ENCODE measurements at places on chromosomes 6 and 20.

- no peak for DNase-seq
Observed at GRCh38 chr6:148235446-148235845, 107.2 kb upstream of the SASH1 start.

GRCh38 chr6:169920359-169921020 lies 169.1 kb downstream of the ERMARD start:
- no peak for DNase-seq

GRCh38 chr6:21413428-21413827 lies 180.1 kb upstream of the SOX4 start:
- DNase-seq: no peak

- no peak for DNase-seq
Observed at GRCh38 chr6:160927416-160927815, 64.2 kb upstream of the MAP3K4 start.

DNA sequence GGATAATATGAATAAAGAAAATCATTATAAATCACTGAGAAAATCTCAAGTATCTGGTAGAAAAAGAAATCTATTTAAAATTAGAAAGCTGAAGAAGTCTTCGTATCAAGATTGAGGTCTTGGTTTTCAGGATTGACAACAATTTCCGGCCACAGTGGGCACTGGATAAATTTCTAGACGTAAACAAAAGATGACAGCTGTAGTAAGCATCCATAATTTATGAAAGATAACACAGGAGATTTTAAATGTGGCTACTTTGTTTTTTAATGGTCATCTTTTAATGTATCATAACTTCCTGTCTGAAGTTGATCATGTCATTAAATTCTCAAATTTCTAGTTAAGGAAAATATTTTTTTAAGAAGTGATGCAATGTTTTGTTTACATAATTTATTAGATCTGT lies 444.2 kb downstream of the HTR1B start:
- no peak for DNase-seq

DNA sequence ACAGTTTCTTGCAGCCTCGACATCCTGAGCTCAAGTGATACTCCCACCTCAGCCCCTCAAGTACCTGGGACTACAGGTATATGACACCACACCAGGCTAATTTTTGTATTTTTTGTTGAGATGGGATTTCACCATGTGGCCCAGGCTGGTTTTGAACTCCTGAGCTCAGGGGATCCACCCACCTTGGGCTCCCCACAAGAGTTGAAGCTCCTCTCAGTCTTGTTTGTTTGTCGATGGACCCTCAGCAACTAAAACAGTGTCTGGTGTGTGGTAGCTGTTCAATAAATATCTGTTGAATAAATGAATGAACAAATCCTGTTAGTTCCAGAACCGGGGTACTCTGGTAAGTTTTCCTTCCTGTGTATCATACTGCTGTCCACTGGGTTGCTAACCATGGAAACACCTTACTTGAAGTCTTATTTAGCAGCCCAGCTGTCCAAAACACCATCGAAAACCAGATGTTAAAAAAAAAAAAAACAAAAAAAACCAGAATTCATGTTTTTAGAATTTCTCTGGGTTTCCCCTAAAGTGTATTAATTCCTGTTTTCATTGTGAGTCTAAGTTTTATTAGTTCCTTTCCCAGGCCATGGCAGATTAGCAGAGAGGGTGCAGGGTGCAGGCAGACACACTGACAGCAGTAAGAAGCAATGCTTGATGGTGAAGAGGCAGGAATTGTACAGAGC lies 7.8 kb upstream of the EZR start:
- DNase-seq: no peak

DNA sequence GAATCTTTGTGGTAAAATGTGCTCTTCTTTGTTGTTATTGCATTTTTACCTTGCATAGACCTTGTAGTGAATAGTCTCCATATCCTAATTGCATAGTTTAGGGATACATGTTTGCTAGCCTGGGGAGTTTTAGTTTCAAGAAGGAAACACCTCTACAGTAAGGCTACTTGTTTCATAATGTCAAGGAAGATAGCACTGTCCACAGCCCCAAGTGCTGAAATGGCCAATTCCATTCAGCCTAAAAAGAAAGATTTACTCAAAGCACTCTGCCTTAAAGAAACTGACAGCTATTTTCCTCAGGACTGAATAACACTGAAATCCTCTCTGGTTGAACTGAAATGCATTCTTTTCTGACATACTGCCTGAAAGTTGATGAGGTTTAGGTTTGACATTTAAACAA lies 2.6 kb downstream of the HCRTR2 start:
- no peak for DNase-seq

DNA sequence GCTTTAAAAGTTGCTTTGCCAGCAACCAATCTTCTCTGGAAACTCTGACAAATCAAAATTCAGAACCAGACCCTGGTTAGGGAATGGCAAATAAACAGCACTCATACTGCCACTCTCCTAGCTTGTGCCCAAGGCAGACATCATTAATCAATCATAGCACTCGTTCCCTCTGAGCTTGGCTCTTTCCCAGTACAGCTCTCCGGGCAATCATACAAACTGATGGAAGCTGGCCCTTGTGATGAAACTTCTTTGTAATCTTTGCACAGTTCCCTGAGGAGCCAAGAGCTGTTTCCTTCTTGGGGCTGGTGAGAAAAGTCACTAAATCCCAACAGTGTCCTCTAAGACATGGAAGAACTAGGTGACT lies 34.7 kb downstream of the KIAA1755 start:
- no peak for DNase-seq

GRCh38 chr6:5726976-5727718 lies 279.6 kb downstream of the NRN1 start:
- DNase-seq: no peak

DNA sequence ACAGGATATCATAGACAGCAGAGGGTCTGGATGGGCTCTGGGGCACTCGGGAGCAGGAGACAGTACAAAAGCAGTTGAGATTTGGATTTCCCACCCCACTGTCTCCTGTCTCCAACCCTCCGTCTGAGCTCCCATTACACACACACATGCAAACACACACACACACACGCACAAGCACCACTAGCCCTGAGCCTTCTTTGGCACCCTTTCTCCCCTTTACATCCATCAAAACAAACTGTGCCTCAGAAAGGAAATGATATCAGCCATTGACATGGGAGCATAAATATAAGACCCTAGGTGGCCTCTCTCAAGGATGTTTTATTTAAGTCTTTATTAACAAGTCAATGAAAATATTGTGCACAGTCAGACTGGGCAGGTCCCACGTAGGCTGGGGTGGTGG lies 17.5 kb downstream of the TTBK1 start:
- no peak for DNase-seq

DNA sequence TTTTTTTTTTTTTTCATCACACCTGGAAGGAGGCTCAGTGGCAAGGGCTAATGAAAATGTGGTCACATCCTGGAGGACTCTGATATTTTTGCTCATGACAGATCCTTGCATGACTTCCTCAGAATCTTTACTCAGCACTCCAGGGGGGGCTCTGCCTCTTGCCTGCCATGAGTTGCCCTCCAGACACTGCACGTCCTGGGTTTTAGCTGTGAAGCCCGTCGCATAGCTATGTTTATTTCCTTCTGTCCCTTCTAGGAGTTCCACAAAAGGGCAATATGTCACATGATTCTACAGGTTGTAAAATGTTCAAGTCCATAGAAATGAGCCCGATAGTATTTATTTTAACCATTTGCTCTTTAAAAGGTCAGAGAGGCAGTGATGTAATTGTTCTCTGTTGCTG lies 18.2 kb downstream of the MAS1 start:
- DNase-seq: no peak

DNA sequence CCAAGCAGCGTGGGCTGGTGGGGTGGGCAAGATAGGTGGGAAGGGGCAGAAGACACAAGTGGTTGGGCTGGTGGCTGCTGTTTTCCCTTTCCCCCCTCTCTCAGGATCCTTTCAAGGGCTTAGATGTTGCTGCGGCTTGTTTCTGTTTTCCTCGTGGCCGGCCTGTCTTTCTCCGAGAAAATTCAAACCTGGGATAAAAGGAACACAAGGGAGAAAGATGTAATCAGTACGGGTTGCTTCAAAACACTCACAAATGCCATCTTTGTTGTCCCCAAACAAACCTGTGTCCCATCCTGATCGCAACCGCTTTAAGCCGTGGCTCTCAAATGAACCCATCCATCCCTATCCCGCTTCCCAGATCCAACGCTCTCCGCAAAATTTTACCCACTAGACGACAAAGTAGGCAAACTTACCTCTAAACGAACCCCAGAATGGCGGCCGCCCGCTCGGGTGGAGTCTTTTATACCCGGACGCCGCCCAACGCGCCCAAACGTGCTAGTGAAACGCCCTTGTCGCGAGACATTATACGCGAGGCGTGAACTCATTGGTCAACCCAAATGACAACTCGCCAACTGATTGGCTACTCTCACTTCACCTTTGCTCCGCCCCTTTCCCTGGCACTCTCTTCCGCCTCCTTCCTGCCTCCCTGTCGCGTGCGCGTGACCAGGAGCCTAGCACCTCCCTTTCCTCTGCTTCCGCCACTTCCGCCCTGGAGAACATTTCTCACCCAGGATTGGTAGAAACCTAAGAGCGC lies at the start of gene PPP1R10:
Gene PPP1R10 (minus strand): TSS at position 433 of the 754 bp plus-strand sequence. CDS start 7,299 bp downstream, outside the sequence.
- peak; percentile 100 for DNase-seq

DNA sequence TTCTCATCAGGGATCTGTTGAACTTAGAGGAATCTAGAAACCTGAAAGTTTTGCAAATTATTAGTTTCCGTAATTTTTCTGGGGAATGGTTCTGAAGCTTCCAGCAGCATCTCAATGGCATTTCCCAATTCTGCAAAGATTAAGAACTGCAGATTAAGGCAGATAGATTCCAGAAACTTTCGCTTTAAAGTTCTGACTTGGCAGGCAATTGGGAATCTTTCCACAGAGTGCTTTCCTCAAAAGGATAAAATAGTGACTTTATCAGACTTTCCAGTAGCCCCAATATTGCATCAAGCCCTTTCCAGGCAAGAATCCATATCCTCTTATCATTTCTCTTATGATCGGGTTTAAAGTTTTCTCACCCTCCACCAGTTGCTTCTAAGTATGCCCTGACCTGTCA lies 261.1 kb downstream of the FNDC1 start:
- DNase-seq: no peak

DNA sequence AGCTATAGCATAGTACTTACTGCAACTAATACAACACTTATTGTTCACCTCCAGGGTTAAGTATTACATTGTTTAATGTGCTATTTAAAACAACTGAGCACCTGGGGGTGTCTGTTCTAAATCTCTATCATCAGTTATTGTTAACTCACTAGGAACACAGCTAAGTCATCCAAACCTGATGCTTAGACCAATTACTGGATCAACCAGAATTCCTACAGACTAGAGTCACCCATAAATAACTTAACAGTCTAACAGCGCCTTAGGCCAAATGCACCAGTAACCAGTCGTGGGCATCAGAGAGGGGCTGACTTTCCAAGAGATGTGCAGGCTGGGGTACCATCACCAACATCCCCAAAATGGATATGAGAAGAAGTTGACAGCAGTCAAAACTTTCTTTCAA lies 110.7 kb downstream of the ADTRP start:
- no peak for DNase-seq

DNA sequence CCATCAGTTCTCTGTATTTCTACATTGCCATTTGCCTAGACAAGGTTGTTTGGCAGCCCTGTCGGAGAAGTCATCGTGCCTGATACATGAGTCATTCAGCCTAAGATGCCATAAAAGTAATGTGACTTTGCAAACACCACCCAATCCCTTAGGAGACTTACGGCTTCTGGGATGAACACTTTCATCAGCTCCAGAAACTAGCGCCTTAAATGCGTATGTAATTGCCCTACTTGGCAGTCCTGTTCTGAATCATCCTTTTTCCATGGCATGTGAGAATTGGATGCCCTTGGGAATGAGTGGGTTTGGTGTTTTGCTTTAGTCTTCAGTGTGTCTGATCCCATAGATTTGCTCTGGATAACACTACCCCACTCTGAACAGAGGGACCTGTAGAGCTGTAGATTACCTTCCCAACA lies 158.5 kb downstream of the SASH1 start:
- no peak for DNase-seq

GRCh38 chr6:155311086-155311485 lies 3.2 kb downstream of the TFB1M start:
- no peak for DNase-seq

DNA sequence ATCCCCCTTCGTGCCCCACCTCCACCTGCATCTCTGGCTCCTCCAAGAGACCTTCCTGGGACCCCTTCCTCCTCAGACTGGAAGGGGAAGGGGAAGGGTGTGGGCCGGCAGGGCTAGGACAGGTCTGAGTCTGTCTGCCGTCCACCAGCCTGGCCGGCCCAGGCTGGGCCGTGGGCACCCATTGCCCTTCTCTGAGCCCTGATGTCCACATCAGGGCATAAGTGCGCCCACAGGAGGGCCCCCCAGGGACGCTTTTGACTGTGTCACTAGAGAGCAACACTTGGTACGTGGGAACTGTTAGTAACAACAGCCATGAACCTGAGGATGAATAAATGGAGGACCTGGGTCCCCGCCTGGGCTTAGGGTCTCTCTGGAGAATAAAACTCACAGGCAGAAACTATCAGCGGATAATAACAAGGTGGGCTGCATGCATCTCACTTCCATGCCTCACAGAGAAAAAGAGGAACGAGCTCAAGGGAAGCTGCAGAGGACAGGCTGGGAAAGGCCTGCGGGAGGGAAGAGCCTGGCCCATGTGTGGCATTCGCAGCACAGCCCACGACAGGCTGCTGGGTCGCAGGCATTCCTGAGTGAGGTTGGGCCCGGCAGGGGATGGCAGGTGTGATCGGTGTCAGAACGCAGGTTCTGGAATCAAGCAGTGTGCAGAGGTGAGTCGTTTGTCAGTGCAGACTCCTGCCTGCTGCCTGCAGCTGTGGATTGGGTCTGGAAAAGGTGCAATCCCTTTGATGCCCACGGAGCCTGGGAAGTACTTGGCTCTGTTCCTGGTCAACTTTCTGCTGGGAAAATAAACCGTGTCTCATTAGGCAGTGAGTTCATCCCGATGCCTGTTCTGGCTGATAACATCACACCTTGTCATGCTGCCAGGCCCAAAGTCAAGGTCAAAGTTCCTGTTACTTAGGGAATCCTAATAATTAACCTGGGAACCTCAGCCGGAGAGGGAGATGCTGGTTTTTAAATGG lies 60.9 kb downstream of the BCAS4 start:
- DNase-seq: no peak

- DNase-seq: no peak
Observed at GRCh38 chr6:71468841-71469700, 180.5 kb downstream of the OGFRL1 start.

GRCh38 chr6:73870907-73871306 lies 174.9 kb downstream of the CD109 start:
- no peak for DNase-seq

- DNase-seq: no peak
Observed at GRCh38 chr6:83470001-83470400, 39.1 kb upstream of the ME1 start.

GRCh38 chr6:64383277-64383676 lies 747.7 kb downstream of the PHF3 start:
- DNase-seq: no peak

- DNase-seq: peak; percentile 10
Observed at GRCh38 chr20:1287306-1287705, 21.2 kb downstream of the SNPH start.

GRCh38 chr20:35883336-35883777 lies 70.9 kb downstream of the SCAND1 start:
- no peak for DNase-seq
